T47D (cell line): ENCODE measurements at places on chromosomes 6 and 20.

GRCh38 chr20:18663932-18664331 lies 76.1 kb downstream of the DTD1 start:
- no peak for DNase-seq

DNA sequence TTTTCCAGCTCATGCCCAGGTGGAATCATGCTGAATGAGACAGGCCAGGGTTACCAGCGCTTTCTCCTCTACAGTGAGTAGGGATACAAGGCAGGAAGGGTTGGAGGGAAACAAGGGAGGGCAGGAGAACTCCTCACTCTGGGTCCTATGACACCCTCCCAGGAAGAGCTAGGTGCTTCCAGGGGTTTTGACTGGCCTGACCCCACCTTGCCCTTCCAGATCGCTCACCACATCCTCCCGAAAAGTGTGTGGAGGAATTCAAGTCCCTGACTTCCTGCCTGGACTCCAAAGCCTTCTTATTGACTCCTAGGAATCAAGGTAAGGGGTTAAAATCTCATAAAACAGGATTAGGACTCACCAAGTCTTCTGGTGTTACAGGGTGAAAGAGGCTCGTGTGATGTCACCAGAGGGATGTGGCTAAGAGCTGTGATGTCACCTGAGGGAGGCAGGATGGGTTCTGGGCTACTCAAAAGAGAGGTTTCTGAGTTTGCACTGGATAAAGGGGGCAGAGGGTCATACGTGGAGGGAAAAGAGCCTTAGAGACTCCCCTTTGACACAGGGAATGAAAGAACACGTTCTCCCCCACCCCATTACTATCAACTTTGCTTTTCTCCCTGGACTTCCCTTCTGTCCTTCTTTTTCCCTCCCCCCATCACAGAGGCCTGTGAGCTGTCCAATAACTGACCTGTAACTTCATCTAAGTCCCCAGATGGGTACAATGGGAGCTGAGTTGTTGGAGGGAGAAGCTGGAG lies 1.9 kb downstream of the APOM start:
- DNase-seq = no peak

GRCh38 chr6:34412643-34413214 lies 13.1 kb downstream of the RPS10 start:
- DNase-seq = no peak

DNA sequence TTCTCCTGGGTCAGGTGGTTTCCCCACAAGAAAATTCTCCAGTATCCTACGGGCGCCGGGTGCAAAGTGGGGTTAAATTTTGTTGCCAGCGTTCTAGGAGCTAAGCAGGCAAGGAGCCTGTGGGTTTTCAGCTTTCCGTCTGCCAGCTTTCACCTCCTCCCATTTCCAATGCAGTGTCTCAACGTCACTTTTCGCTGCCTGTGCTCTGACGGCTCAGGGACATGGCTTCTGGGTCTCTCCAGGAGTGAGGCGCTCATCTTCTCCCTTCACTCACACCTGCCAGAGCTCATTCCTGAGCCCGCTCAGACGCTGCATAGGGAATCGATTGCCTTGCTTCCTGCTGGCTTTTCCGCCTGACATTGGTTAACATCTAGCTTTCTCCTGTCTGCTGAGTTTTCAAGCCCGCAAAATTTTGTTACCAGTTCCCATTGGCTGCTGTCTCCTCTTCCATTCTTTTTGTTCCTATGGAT lies 7.3 kb upstream of the NAA20 start:
- no peak for DNase-seq

- DNase-seq = no peak
These were observed 48.6 kb downstream of the DTNBP1 start for GRCh38 chr6:15614277-15614676.

DNA sequence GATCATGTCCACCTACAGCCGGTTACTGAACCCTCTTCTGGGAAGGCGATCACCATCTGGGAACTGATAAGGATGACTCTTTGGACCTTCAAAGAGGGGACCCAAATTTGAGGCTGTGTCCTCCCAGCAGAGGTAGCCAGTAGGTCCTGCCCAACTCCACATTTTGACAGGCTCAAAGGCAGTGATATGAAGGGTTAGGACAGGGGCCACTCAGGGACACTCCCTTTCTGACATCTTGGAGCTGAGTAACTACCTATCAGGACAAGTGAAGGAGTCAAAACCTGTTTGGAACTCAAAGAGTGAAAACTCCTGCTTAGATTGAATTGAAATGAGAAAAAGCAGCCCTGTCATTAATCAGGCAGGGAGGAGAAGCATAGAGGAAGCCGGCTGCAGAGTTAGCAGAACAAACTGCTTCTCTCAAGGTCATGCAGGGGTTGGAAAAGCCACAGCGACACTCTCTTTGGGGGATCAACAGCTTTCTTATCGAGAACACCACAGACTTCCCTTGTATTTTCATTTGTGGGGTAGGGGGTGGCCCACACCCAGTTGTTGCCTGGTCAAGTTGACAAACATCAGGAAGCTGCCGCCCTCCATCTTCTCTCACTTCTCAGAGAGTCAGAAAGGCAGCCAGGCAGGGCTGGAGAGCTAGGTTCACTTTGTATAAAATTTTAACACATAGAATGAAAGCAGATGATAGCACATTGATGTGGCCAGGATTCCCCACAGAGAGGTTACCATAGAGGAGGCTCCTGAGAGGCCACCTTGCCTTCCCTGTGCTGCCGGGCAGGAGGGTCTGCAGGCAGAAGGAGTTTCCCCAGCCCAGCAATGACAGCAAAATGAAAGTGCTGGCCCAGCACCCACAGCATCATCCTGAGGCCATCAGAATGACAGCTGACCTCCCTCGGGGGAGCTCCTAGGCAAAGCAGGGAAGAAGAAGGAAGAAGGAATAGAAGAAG lies 47.6 kb downstream of the AGPAT4 start:
- DNase-seq = no peak

DNA sequence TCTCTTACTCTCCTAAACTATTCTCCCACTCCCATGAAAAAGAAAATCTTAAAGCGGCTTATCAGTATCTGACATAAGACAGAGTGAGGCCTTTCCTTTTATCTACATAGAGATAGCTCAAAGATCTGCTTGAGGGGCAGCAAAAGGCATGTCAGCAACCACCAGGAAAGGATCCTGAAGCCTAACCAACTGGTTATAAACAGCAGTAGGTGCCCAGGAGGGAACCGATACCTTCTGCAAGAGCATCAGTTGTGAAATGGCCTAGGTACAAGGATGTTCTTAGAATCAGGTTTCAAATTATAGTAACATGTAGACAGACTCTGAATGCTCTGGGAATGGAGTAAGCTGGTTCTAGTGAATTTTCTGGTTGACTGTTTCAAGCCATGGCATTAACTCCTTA lies 21.4 kb downstream of the JARID2 start:
- DNase-seq = no peak

DNA sequence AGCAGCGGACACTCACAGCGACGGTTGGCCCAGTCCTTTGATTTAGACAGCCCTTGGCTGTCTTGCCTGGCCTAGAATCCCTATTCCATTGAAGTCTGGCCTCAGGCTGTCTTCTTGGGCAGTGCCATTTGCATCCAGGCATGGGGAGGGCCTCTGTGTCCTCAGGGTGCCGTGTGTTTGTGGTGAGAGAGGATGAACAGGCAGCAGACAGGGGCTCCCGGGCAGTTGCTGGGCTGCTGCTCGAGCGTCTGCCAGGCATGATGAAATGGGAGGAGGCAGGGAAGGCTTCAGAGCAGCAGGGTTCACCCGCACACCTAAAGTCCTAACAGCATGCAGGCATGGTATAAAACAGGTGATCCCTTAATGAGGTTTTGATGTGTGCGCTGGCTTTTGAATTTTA lies 126.9 kb downstream of the SOBP start:
- no peak for DNase-seq

DNA sequence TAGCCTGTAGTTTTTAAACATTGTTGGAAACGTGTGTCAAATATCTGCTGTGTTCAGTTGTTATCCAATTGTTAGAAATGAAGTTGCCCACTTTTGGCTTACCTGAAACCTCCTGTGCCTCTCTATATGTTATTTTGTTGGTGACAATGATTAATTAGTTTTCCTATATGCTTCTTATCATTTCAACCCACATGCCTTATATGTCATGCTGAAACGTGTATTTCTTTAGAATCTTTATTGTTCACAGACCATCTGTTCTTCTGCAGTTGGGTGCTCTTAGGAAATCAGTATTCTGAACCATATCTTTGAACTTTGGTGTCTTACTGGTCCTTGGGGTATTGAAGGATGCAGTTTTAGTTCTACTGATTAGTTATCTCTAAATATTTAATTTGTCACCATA lies 91.2 kb upstream of the SCGN start:
- DNase-seq = no peak

- DNase-seq = no peak
These were observed 377.8 kb downstream of the UTRN start for GRCh38 chr6:144662812-144663365.
